Stimulated activated CD4-positive, alpha-beta T cell treated with anti-CD3 and anti-CD28 coated beads, Interleukin-2, amount 100 ng/mL, for 24 hours (primary cell): ENCODE measurements at places on chromosomes 7 and 10.

GRCh38 chr7:31890766-31891165 lies 179.4 kb downstream of the PDE1C start:
- no peak for DNase-seq

GRCh38 chr10:4270116-4270515 lies 485.1 kb upstream of the KLF6 start:
- DNase-seq = no peak

- DNase-seq = no peak
These were observed 191.2 kb upstream of the KLF6 start for GRCh38 chr10:3976171-3976570.

DNA sequence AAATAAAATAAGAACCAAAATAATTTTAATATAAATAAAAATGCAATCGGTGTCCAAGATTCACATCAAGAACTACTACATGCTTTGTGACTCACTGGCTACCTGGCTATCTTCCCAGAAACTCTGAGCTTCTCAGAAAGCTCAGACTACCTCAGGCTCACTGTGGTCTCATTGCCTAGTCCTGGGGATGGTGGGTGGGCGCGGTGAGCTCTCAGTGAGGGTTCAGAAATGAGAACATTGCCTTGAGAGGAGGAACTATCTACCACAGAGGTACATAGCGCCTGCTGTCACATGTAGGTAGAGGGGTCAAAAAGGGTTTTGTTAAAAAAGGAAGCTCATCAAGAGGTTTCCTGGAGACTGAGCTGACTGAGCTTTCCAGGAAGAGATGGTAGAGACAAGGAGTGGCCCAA lies 108.0 kb downstream of the WDFY4 start:
- DNase-seq = no peak

DNA sequence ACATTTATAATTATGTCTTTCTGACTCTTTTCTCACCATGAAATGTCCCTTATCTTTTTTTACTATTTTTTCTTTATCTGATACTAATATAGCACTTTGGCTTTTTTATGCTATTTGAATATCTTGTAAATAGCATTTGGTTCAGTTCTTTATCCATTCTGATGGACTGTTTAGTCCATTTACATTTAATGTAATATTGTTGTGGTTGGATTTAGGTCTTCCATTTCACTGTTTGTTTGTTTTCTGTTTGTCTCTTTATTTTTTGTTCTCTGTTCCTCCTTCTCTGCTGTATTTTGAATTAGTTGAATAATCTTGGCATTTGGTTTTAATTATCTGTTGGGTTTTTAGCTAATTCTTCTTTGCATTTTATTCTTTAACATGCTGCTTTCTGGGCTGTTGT lies 89.8 kb downstream of the ANKIB1 start:
- no peak for DNase-seq

- no peak for DNase-seq
These were observed 675 bp upstream of the GIMAP1 start for GRCh38 chr7:150715738-150716137.

DNA sequence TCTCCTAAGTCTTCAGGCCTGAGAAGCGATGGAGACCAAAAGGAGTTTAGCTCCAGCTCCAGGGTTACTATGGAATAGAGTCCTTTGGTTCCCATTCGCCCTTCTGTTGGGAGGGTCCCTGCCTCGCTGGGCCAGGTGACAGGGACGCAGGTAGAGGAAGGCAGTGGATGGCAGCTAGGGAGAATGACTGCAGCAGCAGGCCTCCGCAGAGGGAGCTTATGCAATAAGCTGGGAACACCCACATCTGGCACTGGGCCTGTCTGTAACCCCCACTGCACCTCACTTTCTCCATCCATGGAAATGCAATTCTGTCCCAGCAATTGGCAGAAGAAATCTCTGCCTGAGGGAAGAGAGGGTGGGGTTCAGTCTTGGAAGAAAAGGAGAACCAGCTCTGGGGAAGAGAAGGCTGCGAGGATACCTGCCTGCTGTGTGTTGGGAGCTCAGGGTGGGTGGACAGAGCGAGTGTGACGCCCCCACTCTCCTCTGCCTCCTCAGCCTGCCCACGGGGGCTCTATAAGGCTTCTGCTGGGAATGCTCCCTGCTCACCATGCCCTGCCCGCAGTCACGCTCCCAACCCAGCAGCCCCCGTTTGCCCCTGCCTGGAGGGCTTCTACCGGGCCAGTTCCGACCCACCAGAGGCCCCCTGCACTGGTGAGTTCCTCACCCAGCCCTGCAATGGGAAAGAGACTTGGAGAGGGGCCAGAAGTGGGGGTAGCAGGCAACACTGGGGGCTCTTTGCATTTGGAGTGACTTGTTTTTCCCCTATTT lies 10.3 kb downstream of the EPHB6 start:
- no peak for DNase-seq

GRCh38 chr7:121940918-121941317 lies 68.0 kb downstream of the PTPRZ1 start:
- no peak for DNase-seq

GRCh38 chr7:157898802-157899505 lies 562.1 kb downstream of the DNAJB6 start:
- no peak for DNase-seq

- no peak for DNase-seq
These were observed 2.7 kb downstream of the COG5 start for GRCh38 chr7:107560898-107561516.

DNA sequence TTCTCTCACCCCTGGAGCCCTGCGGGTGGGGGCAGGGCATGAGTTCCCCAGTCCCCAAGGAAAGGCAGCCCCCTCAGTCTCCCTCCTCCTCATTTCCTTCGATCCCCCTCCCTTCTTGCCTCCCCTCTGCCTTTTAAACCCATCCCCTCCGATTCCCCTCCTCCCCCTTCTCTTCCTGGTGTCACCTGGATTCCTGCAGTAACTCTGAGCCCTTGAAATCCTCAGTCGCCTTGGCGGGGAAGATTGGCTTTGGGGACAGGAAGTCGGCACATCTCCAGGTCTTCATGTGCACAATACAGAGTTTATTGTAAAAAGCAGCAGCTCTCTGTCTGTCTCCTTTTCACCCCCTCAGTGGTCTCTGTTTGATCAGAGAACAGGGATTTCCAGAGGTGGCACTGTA lies 1.3 kb upstream of the MUC12 start:
- no peak for DNase-seq

DNA sequence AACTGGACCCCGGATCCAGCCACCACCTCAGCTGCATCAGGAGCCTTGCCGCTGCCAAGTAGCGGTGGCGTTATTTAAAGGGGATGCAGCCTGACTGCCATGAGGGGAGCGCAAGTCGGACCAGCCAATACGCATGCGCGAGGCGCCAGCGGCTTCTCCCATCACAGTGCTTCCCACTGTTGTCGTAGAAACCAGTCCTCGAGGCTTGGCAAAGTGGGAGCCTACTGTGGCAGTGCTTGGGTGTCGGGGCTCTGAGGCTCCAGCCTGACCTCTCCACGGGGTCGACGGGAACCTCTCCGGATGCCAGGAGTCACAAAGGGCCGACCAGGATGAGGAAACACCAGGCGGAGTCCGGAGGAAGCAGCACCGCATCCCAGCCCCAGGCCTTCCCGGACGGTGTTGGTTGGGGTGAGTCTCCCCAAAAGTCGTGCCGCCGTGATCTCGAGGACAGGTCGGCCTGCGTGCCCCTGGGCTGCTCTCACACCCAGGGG lies 369.6 kb downstream of the ZNF716 start:
- no peak for DNase-seq

DNA sequence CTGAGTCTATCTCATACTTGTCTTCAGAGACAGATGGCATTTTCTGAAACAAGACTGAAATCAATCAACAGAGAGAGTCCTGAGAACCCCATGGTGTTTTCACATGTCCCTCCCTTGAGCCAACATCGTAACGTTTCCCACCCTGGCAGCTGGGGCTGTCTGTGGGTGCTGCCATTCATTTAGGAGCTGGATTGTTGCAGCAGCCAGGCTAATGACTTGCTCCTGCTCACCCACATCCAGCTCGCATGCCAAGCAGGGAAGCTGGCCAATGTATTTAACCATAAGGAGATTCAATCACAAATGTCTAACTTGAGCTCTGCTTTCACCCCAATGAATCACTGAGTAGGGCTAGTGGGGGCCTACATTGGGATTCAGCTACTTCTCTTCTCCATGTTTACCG lies 146.1 kb downstream of the ADRA2A start:
- no peak for DNase-seq

DNA sequence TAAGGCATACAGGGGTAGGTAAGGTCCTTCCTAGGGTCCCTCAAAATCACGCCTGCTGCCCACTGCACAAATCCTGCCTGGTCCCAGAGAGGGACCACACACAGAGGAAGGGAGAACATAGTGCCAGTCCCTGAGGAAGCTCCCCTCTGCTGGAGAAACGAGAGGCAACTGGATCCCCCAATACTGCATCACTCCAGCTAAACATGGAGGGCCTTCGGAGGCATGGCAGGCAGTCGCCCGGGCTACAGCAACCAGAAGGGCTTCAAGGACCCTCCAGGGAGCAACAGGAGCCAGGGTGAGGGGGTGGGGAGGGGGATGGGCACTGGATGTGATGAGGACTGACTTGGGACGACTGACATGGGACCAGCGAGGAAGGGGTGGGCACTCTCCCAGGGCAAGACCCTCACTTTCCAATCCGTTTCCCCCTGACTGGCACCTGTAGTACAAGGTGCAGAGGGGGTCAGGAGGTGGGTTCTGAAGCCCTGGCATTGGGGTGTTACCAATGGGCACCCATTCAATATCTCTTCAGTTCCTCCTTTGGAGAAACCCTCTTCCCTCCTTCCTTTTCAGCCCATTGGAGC lies 21.7 kb downstream of the DDIT4 start:
- DNase-seq = no peak

- DNase-seq = no peak
These were observed 20.9 kb upstream of the TTYH3 start for GRCh38 chr7:2610898-2611297.

DNA sequence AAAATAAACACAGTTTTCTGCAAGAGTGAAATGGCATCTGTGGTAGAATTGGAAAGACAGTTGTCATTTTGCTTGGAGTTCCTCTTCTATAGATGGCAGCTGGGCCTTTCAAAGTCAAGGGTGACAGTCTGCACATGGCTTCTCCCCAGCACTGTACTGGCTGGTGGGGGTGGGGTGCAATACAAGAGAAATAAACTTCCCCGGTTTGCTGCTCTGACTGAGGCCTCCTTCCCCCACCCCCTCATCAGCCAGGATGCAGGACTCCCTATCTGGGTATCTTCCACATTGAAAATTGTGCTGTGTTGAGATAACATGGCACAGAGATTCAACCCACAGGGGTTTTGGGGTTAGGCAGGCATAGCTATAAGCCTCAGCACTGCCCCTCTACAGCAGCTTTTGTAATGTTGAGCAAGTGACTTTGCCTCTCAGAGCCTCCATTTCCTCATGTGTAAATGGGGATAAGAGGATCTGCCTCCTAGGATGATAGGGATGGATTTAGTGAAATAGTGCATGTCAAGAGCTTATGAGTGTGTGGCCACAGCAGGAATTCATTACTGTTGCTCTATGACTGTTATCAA lies 85.8 kb upstream of the WDR11 start:
- DNase-seq = no peak

GRCh38 chr10:12349629-12350166 lies 351 bp downstream of the CAMK1D start:
- DNase-seq = no peak

- DNase-seq = no peak
These were observed 361.0 kb downstream of the PHTF2 start for GRCh38 chr7:78159545-78159944.

DNA sequence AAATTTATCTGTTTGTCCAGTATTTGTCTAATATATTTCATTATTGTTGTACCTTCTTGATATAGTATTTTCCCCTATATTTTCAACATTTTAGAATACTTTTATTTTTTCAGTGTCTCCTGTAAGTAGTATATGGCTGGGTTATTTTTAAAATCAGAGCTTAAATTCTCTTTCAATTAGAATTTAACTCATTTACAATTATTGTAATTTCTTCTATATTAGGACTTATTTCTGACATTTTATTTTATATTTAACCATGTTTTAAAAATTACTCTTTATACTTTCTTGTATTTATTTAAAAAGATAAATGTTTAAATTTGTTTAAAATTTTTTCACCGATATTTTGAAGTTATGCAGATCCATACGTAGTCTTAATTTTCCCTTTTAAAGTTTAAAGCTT lies 220.0 kb upstream of the NPVF start:
- DNase-seq = no peak

- no peak for DNase-seq
These were observed 316.3 kb downstream of the PARD3 start for GRCh38 chr10:34498821-34499220.

GRCh38 chr7:120334475-120334874 lies 61.5 kb downstream of the KCND2 start:
- no peak for DNase-seq

- DNase-seq = no peak
These were observed 109.1 kb upstream of the EFCAB10 start for GRCh38 chr7:105690325-105690945.

- DNase-seq = no peak
These were observed 1.3 kb upstream of the SLF2 start for GRCh38 chr10:100911472-100911871.

DNA sequence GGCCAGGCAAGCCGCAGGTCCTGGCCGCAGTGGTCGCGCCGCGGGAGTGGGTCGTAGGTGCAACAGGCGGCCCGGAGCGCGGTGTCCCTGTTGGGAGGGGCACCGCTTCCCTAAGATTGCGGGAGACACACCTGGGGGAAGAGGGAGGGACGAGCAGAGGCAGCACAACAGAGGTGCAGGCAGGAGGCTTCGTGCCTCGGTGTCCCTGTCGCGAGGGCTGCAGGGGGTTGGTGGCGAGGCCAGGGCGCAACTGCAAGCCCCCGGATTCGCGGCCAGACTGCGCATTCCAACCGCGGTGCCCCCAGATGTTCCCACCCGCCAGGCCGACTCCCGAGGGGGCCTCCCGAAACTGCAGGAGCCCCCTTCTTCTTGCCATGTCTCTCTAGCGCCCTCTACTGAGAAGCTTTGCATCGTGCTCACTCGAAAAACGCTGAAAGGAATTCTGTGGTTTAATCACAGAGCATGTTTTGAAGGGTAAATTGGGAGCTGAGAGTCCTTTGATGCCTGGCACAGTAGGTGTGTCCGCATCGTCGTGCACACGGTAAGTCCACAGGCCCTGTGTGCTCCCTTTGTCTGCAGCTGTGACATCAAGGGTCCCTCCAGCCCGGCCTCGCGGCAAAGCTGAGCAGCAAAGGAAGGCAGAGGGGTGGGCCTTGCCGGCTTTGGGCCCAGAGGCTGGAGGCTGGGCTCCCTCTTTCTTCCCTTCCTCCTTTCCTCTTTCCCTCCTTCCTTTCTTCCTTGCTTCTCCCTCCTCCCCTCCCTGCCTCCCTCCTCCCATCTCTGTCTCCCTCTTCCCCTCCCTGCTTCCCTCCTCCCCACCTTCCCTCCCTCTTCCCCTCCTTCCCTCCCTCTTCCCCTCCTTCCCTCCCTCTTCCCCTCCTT lies 6.2 kb upstream of the MBL2 start:
- DNase-seq = no peak
